Brain pericyte (primary cell): ENCODE measurements at places on chromosomes 11 and 22.

GRCh38 chr11:315516-315994, 1.7 kb downstream of the IFITM1 start:
- DNase-seq, result no peak

- no peak for DNase-seq
These were observed 7.8 kb upstream of the MYRF start for GRCh38 chr11:61744609-61745156.

GRCh38 chr11:65120831-65121230, 1.1 kb downstream of the FAU start:
- no peak for DNase-seq

GRCh38 chr11:73784080-73784634, 3.5 kb upstream of the MRPL48 start:
- DNase-seq, result no peak

DNA sequence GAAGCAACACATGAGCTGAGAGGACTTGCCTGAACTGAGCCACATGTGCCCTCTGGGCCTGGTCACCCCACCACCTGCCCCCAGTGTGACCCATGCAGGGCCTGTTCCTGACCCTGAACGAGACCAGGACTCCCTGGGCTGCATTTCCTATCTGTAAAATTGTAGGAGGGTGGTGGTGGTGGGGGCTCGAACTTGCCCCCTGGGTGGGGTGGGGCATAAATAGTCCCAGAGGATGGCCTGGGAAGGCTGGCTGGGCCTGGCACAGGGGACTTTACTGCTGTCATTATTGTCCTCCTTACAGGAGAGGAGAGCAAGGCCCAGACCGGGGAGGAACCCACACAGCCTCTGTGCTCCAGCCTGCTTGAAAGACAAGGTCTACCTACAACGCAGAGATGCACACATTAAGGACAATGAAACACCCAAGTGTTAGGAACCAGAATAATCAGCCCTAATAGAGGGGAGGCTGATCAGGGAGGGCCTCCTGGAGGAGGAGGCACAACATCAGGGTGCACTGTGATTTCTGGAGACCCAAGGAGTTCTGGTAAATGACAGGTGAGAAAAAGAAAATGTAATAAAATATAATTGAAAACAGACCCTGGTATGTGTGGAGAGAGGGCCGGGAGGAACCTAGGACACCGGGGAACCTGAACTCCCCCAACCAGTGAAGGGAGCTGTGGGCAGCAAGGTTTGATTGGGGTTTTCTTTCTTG, 2.8 kb upstream of the AIFM3 start:
- DNase-seq, result no peak

GRCh38 chr22:41201141-41201540, 4.0 kb upstream of the L3MBTL2 start:
- no peak for DNase-seq

- DNase-seq, result no peak
These were observed 77.0 kb downstream of the MICAL2 start for GRCh38 chr11:12187399-12187798.

DNA sequence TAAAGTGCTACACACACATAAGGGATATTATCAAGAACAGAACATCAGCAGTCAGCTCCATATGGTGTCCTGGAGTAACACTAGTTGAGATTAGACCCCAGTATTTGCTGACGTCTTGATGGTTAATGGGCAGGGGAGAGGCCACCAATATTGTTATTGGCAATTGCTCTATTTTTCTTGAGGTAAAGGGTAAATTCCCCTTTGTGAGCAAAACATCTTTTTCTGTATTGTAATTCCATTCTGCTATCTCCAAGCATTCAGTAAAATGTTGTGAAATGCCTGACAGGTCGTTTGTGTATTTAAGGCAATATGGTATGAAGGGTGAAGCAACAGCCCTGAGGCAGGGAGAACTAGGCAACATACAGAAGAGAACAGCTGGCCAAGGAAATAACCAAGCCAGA, 21.9 kb downstream of the PC start:
- DNase-seq, result peak; percentile 84

GRCh38 chr11:124640666-124641065, 18.0 kb downstream of the TBRG1 start:
- DNase-seq, result no peak

DNA sequence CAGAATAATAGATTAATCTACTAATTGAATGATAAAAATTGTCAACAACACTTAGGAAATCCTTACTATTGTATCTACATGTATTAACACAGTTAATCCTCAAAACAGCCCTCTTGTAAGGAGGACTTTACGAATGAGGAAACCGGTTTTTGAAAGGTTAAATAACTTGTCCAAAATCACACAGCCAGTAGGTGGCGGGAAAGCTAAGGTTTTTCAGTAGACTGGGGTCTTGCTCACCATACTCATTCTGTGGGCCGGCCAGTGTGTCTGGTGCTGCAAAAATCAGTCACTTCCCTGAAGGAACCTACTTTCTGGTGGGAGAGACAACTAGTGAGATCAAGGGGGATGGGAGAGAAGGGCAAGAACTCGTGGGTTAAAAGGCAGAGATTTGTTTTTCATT, 3.8 kb downstream of the DCPS start:
- no peak for DNase-seq

DNA sequence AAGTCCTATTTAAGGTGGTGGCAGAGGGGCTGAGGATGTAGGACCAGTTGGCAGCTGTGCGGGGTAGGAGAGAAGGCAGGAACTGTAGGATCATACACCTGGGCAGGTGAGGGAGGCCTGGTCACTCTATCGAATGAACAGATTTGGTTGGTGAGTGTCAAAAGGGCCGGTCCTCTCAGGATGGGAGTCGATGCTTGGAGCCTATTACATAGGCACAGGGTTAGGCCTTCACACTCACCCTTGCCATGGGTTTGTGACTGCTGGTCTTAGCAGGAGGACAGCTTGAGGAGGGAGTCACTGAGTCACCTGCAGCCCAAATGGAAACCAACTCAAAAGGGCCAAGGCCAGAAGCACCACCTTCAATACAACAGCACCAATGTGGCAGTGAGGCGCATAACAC, 80.2 kb upstream of the NARS2 start:
- DNase-seq, result no peak

- no peak for DNase-seq
These were observed 155.1 kb downstream of the TENM4 start for GRCh38 chr11:79285756-79286155.

DNA sequence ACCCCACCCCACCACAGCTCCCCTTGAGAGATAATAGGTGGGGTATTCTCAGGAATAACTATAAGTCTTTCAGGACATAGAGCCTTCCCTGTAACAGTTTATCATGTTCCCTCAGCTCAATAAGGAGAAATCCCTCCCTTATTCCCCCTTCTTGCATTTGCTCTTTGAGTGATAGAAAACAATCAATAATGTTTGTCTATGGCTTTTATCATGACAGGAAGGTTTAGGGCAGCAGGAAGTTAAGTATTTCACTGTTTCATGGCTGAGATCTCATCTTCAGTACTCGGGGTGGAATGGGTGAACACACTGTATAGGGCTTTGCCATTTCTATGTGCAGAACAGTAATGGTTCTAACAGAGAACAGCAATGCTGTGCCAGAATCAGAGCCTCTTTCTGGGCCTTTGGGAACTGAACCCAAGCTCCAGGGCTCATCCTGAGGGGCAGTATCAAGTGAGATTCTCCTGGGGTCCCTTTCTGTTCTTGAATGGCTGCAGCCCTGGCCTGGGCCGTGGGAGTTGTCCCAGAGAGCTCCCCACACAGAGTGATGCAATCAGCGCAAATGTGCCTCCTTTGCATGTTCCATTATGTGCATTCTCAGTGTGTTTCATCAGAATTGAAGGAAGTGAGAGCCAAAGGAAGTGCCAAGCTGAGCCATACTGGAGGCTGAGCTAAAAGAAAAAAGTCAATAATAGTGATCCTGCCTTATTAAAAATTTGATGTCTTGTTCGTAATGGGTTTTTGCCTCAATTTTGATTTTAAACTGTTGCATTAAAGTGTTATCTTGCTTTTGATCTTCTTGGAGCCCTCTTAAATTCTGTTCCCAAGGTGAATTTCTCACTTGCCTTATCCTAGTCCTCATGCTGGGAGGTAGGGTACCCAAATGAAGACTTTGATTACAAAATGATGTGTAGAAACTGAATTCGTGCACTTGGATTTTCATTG, 2.9 kb upstream of the CYP2R1 start:
- DNase-seq, result no peak

DNA sequence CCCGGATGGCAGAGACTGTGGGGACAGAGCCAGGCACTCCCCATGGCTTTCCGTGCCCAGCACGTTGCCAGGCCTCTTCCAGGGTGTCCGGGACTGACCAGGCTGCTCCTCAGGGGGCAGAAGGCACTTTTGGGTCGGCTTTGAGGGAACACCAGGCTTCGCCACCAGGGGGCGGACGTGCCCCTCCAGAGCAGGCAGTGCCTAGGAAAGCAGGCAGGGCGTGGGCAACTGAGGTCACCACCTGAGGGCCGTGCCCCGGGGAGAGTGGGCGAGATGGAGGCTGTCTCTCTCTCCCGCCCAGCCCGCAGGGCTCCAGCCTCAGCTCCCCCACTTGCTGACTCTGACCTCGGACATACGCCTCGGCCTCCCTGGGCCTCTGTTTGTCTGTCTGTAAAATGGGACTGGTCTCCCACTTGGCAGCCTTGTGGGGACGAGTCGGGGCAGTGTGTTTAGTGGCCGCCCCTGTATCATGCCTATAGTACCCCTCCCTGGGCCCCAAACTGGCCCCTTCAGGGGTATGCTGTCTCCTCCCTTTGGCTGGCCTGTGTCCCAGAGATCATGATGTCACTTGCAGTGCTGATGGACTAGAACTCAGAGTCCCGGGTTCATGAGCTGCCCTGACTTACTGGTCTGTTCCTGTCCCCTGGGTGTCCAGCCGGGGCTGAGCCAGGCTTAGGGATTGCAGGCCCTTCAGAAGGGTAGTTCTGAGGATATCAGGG, 4.4 kb upstream of the PRR5 start:
- no peak for DNase-seq

DNA sequence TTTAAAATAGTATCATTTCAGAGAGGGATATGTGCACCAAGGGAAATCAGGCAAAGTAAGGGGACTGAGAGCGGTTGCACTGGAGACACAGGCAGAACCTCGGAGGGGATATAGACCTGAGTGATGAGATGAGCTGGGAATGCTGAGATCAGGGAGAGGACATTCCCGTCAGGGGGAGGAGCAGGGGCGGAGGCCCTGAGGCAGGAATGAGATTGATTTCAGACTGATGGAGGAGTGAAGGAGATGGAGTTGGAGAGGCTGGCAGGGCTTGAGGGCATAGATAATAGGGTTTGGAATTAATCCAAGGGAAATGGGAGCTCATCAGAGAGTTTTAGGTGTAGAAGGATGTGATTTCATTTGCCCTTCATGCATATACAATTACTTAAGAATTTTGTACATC, 13.2 kb downstream of the CD6 start:
- DNase-seq, result no peak

DNA sequence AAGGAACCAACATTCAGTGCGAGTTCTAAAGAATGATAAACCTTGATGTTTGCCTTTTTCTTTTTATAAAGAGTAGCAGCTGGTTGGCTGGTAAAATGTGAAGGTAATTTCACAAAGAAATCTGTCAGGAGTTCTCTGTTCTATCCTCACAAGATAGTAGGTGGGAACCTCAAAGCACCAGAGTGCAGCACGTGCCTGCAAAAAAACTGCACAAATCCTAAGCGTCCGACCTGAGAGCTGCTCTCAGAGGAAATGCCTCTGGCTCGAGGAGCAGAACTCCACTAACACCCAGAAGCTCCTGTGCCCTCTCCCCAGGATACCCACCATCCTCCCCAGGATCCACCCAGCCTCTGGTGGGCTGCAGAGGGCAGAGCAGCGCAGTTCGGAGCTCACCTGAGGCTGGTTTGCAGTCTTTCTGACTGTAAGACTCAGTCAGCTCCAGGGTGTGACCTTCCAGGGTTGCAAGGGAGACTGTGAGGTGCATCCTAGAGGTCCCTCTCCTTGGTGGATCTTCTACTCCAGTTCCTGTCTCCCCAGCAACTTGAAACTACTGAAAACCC, 23.5 kb downstream of the PRDM10 start:
- DNase-seq, result no peak

GRCh38 chr11:5891216-5891800, 1.7 kb upstream of the OR52E5 start:
- peak; percentile 2 for DNase-seq

- DNase-seq, result no peak
These were observed 44.7 kb downstream of the TMEM123 start for GRCh38 chr11:102407901-102408300.

DNA sequence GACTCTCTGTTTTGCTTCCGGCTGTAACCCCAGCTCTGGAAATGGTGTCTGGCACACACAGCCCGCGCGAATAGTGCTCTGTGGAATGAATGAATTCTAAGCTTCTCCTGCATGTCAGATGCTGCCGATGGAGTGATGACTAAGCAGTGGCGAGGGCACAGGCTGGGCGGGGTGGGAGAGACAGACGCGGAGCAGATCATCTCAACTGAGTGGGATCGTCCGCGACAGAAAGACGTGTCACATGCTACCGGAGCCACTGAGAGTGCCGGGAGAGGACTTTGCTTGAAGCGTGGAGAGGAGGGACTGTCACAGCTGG, 334.5 kb downstream of the CTTN start:
- no peak for DNase-seq

DNA sequence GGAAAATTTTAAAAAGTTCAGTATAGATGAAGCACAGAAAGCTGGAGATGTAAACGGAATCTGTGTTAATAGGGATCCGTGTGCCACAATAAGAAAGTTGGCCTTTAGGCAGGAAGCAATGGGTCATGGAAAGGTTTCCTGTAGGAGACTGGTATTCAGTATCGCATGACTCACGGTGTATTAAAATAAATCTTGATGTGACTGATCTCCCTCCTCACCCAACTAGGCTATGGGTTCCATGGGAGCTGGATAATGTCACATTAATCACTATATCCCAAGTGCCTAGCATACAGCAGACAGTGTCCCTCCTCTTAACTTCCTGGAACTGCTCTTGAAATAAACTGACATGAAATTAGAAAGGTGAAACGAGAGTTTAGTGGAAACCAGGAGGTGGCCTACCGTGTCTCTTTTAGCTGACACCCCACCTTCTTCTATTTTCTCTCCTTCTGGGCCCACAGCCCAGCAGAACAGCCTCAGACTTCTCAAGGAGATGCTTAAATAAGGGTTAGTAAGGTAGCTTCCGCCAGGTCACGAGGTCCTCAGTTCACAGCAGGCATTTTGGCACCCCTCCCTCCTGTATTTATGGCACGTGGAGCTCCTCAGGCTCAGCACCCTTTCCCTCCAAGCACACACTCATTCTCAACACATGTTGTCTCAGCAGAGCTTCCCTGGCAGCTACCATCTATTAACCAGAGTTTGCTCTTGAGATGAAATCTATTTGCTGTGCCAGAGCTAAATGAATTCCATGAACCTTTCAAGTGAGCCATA, 118.8 kb downstream of the NXPE2 start:
- DNase-seq, result no peak

DNA sequence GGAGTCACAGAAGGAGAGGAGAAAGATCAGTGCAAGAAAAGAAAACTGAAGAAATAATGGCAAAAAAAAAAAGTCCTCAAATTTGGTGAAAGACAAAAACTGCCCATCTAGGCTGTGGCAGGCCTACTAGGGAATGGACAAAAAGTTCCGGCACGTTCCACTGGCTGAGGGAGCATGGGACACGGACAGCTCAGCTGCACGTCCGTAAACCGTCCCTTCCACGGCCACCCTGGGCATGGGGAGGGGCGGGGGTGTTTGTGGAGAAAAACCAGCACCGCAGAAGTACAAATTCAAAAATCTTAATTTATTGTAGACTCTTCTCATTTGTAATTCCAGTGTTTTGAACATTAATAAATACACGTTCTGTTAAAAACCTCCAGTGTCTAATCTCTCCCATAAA, 25.4 kb downstream of the TRMU start:
- no peak for DNase-seq

GRCh38 chr11:46594374-46594700, 514 bp upstream of the AMBRA1 start:
- DNase-seq, result no peak
